ENCODE measurements at places on chromosomes 16 and 17. TPM values are rescaled to one million over a fixed set of nuclear protein-coding genes. Genes with fewer than 3 reads are reported as not detected.

ASIC2 gene
- 0.74 TPM for total RNA-seq

DNA sequence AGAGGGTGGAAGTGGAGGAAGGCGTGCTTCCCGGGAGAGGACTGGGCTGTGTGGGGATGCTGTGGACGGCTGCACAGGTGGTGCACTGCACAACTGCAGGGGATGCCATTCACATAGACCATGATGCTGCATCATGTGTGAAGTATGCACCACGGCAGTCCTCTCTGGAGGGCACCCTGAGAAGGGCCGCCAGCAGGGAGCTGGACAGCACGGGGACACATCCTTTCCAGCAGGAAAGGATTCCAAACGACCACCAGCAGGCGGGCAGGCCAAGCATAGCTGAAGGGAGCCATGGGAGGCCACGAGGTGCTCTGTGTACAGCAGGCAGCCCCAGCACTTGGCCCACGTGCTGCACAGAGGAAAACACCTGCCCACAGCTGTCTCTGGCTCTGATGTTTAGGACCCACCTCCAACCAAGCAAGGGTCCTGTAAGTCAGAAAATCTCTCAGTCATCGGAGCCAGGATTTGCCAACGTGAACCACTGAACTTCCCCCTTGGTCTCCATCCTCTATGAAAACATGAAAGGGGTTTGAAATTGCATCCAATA lies 10.1 kb downstream of the ACTG1 start:
- H3K4me3 ChIP-seq = no peak overlapping the region
- H3K4me1 ChIP-seq = no peaks in the 10 kb centered on the region
- no peaks in the 10 kb centered on the region for H3K36me3 ChIP-seq
- no peak overlapping the region for H3K27ac ChIP-seq

- no peak overlapping the region for H3K27ac ChIP-seq
- peaks cover 8% of the 10 kb centered on the region for H3K36me3 ChIP-seq
- H3K4me3 ChIP-seq = no peak overlapping the region
- DNase-seq = no peak
- H3K4me1 ChIP-seq = no peaks in the 10 kb centered on the region
- no peaks in the 10 kb centered on the region for H3K27me3 ChIP-seq
Measured at GRCh38 chr17:82148997-82149396, 51.0 kb upstream of the FASN start.

TEKT5 gene
- total RNA-seq = not detected

COQ9 gene
- total RNA-seq = 32.9 TPM

RNU2-1 gene
- total RNA-seq = 6,078 TPM

- no peak overlapping the region for H3K27ac ChIP-seq
- DNase-seq = peak; percentile 51
- no peaks in the 10 kb centered on the region for H3K27me3 ChIP-seq
- H3K36me3 ChIP-seq = peaks cover 44% of the 10 kb centered on the region
- no peak overlapping the region for H3K4me3 ChIP-seq
Measured at GRCh38 chr17:45628019-45628418, 137.5 kb upstream of the PLEKHM1 start.

DNA sequence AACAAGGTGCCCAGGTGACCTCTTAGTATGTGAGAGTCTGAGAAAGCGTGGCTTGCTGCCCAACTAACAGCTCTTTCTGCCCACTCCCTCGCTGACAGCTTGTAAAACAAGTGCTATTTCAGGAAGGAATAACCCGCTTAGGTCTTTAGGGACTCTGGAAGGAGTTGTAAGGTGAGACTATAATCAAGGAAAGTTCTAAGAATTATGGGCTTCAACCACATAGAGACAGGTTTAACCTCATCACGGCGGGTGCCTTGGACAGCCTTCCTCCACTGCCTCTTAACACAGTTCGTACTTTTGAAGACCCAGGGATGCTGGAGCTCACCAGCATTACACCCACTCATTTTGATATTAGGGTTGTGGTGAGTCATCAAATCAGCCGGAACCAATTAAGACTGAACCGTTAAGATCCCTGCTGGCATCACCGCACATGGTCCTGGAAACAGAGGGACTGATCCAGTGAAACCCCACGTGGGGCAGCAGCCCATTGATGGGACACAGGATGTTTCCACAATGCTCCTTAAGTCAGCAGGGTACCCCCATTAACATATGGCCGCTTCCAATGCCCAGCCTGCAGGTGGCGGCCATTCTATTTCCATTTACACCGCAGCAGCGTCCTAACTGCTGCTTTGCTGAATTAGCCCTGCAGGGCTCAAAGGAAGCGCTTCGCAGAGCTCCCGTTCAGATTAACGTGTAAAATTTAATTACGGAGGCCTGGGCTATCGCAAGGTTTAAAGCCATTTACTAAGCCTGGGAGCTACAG lies 176.6 kb upstream of the SDK2 start:
- no peaks in the 10 kb centered on the region for H3K4me1 ChIP-seq
- peaks cover 3% of the 10 kb centered on the region for H3K27me3 ChIP-seq
- H3K4me3 ChIP-seq = no peak overlapping the region
- peaks cover 12% of the 10 kb centered on the region for H3K36me3 ChIP-seq
